Sigmoid colon (tissue), 7 donors: ENCODE measurements at places on chromosomes 6 and 20. TPM values are rescaled to one million over a fixed set of nuclear protein-coding genes. Genes with fewer than 3 reads are reported as not detected.

GRCh38 chr6:148389086-148389485 lies 46.4 kb downstream of the SASH1 start:
- no peak for DNase-seq

- no peak for DNase-seq
These were observed 35.4 kb downstream of the CEP250 start for GRCh38 chr20:35490736-35491181.

DNA sequence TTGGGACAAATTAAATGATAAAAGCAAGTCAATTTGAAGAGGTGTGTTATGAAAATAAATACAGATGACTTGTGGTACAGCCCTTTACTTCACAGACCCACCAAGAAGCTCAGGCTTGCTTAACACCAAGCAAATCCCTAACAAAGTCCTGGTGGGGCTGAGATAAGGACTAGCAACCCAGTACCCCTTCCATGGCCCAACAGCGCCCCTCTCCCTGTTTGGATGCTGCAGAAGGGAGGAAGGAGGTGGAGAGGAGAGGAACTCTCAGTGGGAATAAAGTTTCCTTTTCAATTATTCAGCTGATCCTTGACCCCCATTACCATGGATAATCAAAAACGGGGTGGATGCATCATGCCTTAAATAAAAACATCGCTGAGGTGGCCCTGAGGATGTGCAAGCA lies 4.5 kb upstream of the ZNF831 start:
- DNase-seq: no peak

DNA sequence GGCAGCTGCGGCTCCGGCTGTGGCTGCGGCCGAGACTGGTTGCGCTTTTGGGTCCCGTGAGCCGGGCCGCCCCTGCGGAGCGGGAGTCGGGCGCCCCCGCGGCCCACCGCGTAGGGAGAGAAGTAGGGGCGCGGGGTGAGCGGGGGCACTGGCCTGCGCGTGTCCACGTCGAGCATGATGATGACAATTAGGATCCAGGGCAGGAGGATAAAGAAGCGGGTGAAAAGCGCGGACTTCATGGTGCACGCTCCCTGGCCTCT lies 739 bp downstream of the B3GAT2 start:
- DNase-seq: no peak

DNA sequence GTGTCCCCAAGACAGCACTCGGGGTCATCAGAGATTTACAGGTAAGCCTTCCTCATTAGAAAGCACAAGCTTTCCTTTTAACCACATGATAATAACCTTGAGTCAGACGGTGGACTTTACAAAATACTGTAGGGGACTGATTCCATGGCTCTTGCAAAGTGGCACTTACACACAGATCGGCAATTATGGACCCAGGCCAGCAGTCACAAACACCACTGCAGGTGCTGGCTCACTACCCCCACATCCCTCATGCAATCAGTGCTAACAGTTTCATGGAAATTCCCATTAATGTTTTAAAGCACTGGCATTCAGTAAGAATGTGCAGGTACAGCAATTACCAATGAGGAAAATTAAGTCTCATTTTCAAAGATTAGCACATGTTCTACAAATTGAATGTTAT lies 516.5 kb downstream of the PRKN start:
- DNase-seq: no peak

GRCh38 chr6:4322846-4323309 lies 187.5 kb upstream of the ECI2 start:
- DNase-seq: no peak

DNA sequence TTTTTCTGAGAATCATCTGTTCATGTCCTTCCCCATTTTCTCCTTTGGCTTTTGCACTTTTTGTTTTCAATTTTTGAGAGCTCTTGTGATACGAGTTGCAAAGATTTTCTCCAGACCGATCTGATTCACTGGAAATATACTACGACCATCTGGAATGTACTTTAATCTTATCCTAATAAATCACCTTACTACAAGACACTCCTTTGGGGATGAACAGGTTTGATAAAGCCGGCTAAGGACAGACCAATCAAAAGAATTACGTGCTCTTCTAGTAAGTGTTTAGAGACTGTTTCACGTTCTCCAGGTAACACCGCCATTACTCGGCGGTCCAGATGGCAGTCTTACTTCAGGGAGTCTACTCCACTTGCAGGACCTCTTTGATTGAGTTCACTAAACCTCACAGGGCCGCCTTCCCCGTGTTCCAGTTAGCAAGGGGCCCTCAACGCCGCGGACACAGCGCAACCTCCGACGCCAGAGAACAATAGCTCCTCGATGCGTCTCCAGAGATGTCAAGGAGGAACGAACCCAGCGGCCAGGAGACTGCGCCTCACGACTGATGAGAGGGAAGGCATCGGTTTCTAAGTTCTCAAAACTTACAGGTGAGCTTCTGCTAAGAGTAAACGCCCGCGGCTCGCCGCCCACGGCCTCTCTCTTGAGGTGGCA lies 920 bp upstream of the WTAP start:
- no peak for DNase-seq

DNA sequence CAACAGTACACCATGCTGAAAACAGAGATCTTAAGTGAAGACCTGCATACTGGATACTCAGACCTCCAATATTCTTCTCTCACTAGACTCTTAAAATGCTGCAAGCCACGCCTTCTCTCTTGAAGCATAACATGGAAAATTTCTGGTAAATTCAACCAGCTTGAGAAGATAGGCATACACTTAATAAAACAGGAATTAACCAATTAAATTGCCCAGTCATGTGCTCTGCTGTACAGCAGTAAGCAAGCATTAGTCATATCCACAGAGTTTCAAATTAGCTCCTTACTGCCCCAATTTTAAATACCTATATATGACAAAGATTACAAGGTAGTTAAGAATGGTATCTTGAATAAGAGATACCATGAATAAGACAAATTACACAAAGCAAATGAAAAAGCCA lies 53.8 kb downstream of the C6orf58 start:
- no peak for DNase-seq

- DNase-seq: no peak
These were observed 4.7 kb upstream of the AKAP7 start for GRCh38 chr6:131130554-131130940.

GRCh38 chr6:71558974-71559373 lies 270.4 kb downstream of the OGFRL1 start:
- no peak for DNase-seq

GRCh38 chr6:41693281-41694240 lies 41.8 kb downstream of the TFEB start:
- no peak for DNase-seq

DNA sequence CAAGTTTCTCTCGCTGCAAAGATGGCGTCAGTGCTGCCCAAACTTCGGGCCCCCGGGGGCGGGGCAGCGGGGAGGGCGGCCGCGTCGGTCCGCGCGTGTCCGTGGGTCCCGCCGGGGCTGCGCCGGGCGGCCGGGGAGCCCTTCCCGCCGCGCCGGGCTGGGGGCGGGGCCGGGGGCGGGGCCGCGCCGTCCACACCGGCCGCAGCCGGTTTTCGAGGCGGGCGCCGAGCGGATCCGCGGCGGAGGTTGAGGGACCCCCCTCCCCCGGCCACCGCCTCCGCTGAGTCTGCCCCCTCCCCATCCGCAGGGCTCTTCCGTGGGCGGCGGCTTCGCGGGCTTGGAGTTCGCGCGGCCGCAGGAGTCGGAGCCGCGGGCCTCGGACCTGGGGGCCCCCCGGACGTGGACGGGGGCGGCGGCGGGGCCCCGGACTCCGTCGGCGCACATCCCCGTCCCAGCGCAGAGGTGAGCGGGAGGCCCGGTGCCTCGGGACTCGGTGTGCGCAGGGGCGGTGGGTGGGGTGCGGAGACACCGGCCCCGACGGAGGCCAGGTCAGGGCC lies 572 bp downstream of the SLC2A4RG start:
- peak; percentile 78 for DNase-seq

DNA sequence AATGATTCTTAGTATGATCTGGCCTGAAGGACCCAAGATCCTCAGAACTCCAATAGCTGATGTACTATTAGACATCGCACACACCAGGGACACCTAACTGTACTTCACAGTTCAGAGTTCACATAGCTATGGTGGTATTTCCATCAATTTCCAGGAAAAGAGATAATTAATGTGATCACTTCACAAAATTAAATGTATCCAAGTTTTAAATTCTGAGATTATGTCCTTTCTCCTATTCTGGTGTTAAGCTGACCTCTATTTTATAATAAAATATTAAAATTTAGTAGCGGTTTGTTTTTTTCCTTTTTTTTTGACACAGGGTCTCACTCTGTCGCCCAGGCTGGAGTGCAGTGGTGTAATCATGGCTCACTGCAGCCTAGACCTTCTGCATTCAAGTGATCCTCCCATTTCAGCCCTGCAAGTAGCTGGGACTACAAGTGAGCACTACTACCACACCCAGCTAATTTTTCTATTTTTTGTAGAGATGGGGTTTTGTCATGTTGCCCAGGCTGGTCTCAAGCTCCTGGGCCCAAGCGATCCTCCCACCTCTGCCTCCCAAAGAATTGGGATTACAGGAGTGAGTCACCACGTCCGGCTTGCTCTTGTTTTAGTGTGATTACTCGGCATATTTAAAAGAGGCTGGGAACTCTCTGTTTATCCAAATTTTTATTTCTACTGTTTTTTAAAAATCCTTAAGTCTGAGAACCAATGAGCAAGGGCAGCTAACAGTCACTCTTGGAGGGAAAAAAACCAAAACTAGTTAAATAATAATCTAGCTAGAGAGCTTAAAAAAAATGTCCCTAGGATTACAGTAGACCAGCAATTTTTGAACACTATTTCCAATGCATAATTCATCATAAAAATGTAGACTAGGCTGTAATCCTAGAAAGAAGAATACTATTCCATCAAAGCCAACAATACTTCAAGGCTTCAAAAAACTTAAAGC lies 16.0 kb downstream of the KIF13A start:
- no peak for DNase-seq

DNA sequence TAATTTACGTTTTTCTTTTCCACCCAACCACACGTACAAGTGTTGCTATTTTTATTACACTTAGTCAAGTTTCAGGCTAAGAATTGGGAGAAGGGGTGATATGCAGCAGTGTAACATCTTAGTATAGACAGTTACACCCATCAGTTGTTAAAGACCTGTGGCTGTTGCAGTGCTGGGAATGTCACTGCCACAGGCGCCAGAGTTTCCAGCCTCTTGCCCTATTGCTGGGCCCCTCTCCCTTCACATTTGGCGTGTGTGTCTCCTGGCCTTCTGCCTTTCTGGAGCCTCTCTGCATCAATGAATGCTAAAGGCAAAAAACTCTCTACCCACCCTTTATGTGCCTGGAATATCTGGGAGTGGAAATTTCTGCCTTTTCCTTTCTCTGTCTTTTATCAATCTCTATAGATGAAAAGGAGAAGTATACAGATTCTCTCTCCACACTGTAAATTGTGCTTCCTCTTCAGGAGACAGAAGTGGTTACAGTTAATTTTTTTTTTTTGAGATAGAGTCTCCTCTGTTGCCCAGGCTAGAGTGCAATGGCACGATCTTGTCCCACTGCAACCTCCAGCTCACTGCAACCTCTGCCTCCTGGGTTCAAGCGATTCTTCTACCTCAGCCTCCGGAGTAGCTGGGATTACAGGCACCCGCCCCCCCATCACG lies 73.0 kb downstream of the TIAM2 start:
- no peak for DNase-seq

GRCh38 chr6:166724576-166724975 lies 97.5 kb upstream of the RPS6KA2 start:
- DNase-seq: no peak

DNA sequence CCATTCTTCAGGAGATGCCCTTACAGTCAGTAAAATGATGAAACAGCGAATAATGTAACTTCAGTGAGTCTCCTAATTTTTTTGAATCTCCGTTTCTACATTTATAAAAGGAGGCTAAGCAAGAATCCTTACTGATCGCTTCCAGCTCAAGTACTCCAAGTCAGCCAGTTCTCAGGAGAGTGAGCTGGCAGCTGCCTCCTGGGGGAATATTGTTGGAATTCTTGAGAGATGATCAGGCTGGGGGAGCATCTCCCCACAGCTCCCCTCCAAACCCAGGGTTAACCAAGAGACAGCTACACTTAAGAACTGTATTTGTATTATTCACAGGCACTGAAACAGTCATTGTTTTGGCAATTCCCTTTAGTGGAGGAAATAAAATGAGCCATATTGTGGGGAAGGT lies 89.1 kb upstream of the PCSK2 start:
- DNase-seq: no peak

GRCh38 chr6:134734312-134734869 lies 215.5 kb downstream of the ALDH8A1 start:
- DNase-seq: no peak

GRCh38 chr20:33532753-33533459 lies 43.0 kb downstream of the CBFA2T2 start:
- no peak for DNase-seq

DNA sequence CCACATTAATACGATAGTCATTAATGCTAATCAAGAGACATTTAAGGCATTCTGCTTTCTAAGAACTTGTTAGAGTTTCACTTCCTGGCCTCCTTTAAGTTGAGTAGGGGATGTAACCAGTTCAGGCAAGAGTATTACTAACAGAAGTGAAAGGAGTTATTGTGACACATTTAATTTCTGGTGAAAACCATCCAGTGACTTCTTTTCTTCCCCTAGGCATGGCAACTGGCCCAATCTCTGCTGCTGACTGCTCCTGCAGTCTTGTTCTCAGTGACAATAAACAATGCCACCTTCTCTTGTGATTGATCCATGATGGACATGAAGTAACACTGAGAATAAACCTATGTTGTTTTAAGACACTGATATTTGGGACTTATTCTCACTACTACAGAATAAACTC lies 130.9 kb upstream of the DEFB112 start:
- DNase-seq: no peak

DNA sequence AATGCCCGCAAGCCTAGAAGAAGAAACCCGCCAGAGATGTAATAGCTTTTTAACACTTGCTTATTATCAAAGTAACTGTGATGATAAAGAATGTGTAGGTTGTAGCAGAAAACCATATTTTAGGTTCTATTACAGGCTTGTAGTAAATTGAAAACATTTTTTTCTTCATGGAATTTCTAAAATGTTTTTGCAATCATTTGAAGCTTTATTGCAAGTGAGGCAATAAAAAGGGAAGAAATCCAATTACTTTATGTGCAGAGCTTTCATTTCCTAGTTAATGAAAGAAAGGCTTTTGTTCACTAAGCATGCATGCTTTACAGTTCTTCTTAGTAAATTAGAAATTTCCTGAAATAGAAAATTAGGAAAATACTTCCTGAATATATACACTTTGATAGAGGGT lies 135.1 kb downstream of the B3GAT2 start:
- DNase-seq: no peak

- no peak for DNase-seq
These were observed 402.5 kb downstream of the RFPL4B start for GRCh38 chr6:112749673-112750072.

Gene NTSR1
- total RNA-seq: 43.0 TPM

Gene SSTR4
- total RNA-seq: not detected

Gene ARMH2
- total RNA-seq: not detected

Gene SUPT3H
- 11.6 TPM for total RNA-seq

Gene ARMC12
- total RNA-seq: 1.1 TPM

Gene TOX2
- total RNA-seq: 0.82 TPM

Gene AKAP7
- 18.7 TPM for total RNA-seq

Gene SLC22A7
- not detected for total RNA-seq

Gene SYNE1
- total RNA-seq: 135 TPM

Gene ATP9A
- total RNA-seq: 31.0 TPM

Gene SLC12A5
- 0.14 TPM for total RNA-seq

Gene SCRT2
- total RNA-seq: not detected

Gene OR2B6
- not detected for total RNA-seq

Gene MOXD1
- 10.5 TPM for total RNA-seq

Gene MANEA
- 10.0 TPM for total RNA-seq

Gene TCEA2
- 50.5 TPM for total RNA-seq
